ENCODE measurements at places on chromosomes 7 and 10.

GRCh38 chr7:23955145-23955544, 245.1 kb downstream of the STK31 start:
- DNase-seq = no peak

DNA sequence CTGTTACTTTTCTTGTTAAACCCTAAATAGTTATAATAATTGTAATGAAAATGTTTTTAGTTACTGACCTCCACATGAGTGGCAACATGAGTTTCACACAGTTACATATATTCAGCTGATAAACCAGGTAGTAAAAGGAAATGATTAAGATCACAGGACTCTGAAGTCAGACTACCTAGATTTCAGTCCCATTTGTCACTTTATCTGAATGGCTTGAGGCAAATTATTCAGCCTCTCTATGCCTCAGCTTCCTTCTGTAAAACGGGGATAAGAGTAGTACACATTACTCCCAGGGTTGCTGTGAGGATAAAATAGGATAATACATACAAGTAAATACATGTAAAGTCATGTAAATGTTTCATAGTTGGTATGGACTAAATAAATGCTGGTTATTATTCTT, 254.3 kb upstream of the LRRTM3 start:
- DNase-seq = no peak

DNA sequence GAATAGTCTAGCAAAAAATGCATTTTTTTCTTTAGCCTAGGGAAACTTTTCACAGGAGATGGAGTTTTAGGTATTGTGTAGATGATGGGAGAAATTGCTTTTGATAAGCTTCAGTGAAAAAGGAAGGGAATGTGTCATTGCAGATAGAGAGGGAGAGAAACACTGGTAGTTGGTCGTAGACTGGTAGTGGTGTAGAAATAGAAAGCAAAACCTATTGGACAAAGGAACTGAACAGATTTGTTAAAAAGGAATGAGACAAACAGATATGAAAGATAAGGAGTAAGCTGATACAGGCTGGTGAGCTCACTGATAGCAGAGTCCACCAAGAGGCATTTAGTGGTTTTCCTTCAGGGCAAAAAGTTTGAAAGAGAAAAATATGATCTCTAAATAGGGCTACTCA, 94.3 kb downstream of the ZEB1 start:
- DNase-seq = no peak

GRCh38 chr7:27073076-27073475, 22.7 kb downstream of the HOXA1 start:
- DNase-seq = no peak

DNA sequence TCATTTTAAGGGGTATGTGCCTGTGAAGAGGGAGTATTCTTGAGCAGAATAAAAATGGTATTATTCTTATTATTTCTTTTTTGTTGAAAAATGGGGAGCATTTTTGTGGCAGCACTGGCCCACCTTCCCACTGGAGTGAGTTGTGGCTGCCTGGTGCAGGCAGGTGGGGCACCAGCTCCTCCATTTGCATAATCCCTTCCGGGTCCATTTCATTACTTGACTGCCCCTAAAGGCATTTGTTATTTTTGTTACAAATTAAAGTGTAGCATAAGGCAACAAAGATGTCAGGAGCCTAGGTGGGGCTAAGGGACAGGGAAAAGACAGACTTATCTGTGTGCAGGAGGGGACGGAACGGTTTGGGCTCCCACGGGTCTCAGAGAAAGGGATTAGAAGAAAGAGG, 26.8 kb downstream of the GOLGA7B start:
- no peak for DNase-seq

DNA sequence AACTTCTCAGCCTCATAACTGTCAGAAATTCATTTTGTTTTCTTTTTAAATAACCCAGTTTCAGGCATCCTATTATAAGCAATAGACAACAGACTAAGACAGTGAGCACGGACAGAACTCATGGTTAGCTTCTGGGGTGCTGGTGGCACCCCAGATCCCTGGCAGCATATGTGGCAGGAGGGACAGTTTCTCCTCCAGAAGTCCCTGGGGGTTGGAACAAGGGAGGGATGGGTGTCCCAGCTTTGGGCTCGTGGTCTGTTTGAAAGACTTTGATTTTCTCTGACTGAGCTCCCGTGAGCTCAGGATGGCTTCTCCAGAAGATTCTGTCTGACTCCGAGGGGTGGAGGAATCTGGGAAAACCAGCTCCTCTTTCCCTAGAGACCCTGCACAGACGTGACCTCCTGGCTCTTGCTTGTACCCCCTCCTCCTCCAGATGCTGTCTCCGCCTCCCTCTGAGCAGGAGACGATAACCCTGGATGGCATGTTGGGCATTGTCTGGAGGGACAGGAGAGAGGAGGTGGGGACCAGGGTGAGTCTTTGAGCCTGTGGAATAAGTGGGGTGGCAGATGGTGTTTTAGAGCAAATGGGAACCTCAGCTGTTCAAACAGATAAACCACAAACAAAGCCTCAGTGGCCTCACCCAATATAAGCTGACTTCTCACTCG, 421.1 kb downstream of the GLRX3 start:
- DNase-seq = no peak

DNA sequence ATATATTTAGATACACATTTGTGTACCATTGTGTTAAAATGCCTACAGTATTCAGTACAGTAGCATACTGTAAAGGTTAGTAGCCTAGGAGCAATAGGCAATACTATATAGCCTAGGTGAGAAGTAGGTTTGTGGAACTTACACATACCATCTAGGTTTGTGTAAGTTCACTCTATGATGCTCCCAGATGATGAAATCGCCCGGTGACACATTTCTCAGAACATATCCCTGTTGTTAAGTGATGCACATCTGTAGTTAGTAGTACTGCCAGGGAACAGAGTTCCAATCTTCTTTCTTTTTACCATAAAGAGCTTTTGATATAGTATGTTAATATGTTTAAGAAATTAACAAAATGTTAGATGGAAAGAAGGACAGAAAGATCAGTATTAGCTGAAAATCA, 138.2 kb downstream of the SNX13 start:
- DNase-seq = no peak

Measured in cerebellum (tissue), 4 donors.